NCI-H1092 treated with DMSO at 0.1 percent for 48 hours (cell line): ENCODE measurements at places on chromosomes 2 and 18.

GRCh38 chr2:152618193-152618564, 99.1 kb downstream of the PRPF40A start:
- no peak for DNase-seq

DNA sequence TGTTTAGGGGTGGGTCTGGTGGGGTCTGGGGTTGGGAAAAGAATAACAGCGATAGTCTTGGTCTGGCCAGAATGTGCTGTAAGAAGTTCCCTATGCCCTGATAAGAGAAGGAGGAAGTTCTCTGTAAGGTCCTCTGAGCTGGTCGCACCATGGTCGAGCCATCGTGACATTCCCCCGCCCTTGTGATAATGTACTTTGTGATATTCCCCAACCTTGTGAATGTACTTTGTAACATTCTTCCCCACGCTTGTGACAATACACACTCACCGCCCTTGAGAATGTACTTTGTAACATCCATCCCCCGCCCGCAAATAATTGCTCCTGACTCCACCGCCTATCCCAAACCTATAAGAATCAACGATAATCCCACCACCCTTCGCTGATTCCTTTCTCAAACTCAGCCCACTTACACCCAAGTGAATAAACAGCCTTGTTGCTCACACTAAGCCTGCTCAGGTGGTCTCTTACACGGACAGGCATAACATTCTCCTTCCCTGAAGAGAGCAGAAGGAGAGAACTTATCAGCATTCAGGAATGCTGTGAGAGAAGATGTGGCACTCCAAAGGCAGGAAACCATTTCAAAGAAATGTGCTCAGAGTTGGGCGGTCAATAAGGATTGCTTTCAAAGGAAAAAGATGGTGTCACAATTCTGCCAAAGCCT, 17.8 kb upstream of the DUSP19 start:
- DNase-seq: no peak

DNA sequence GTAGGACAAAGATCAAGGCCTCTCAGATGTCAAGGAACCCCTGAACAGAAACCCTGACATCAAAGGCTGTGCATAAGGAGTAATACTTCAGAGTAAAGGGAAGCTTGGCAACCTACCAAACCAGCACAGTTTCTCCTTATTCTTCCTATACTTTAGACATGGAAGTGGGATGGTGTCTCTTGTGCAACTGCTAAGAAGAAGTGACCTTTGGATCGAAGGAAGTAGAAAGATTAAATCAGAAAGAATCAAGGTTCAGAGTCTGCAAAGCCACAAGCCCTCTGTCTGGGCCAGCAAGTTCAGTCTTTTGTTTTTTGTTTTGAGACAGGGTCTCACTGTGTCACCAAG, 66.2 kb upstream of the SLC39A10 start:
- no peak for DNase-seq

GRCh38 chr2:165889158-165889557, 64.4 kb downstream of the TTC21B start:
- DNase-seq: no peak

- no peak for DNase-seq
Measured at GRCh38 chr2:134843968-134844367, 5.6 kb downstream of the ACMSD start.

DNA sequence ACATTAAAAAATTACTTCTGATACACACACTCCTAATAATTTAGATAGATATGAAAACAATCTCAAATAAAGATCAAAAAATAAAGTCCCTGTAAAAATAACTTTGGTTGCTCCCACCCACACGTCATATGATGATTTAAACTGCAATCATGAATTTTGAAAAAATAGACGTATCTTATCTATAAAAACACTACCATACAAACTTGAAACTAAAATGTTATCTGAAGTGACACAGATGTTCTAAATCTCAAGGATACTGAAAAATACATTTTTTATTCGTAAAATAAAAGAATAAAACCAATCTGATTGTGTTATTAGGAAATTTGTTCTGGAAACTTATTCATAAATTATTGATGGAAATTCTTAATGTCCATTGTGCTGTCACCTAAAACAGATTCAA, 8.1 kb upstream of the BOLA3 start:
- no peak for DNase-seq

DNA sequence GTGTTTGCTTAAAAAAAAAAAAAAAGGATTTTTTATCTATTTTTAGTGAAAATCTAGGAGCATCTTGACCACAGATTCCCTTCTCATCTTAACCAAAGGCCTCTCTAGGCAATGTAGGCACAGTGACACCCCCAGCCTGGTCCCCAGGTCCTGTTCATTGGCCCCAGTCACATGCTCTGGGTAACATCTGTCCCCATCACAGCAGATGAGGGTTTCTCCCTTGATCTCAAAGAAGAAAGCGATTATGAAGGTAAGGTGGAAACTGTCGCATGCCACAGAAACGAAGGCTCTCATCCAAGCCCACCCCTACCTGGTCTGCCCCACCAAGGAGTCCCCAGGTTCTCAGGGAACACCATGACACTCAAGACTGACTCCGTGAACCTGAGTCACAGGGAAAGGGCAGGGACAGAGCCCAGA, 4.7 kb downstream of the HS6ST1 start:
- no peak for DNase-seq

GRCh38 chr2:151334082-151334815, 23.1 kb upstream of the TNFAIP6 start:
- DNase-seq: no peak

- no peak for DNase-seq
Measured at GRCh38 chr18:78538669-78539440, 440.8 kb upstream of the SALL3 start.

- no peak for DNase-seq
Measured at GRCh38 chr18:37714691-37715090, 149.1 kb upstream of the CELF4 start.

DNA sequence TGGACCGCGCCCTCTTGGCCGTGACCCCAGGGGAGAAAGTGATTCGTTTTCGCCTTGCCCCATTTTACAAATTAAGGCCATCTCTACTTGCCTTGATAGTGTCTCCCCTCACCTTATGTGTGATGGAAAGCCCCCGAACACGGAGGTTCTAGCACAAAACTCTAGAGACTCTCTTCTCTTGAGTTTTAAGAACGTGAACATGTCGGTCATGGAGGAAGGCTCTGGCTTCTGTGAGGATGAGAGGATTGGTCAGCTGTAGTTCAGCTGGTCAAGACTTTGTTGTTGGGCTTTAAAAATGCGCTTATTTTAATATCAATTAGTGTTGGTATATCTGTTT, 828 bp downstream of the DYNC1I2 start:
- DNase-seq: peak; percentile 21

- no peak for DNase-seq
Measured at GRCh38 chr2:113009622-113010021, 4.4 kb downstream of the IL36A start.

DNA sequence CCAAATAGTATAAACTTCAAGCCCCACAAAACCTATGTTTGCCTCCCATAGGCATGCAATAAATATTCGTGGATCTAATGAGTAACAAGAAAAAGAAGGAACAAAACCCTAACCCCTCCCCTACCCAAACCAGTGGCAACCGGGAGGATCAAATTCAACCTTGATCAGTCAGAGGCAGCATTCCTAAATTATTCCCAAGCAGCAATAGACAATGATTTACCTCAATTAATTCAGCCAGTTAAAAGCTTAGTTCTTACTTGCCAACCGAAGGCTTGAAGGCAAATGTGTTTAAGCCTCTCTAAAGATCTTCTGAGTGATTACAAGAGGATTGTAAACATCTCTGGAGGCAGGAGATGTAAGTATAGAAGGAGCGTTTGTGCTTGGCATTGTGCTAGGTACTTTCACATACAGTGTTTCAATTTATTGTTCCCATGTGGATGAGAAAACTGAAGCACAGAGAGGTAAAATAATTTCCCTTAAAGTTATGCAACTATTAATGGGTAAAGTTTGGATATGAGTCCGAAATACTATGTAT, 197.7 kb downstream of the MTX2 start:
- DNase-seq: no peak

- DNase-seq: no peak
Measured at GRCh38 chr2:114218383-114218782, 224.1 kb upstream of the DPP10 start.
